ENCODE measurements at places on chromosomes 7 and 10.

DNA sequence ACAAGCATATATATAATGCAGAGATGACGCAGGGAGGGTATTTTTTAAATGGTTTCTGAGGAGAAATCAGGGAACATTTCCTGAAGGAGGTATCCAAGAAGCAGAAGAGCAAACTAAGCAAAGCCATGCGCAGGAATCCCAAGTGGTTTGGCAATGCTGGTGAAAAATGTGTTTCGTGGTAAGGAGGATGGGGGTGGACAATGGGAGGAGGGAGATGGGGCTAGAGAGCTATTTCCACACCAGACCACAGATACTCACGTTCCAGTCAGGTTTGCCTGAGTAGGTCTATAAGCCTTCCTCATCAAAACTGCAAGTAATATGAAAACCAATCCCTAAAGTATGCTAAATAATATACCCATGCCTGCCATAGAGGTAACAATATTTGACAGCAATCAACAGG lies 223.7 kb upstream of the MKLN1 start:
- no peak for DNase-seq

DNA sequence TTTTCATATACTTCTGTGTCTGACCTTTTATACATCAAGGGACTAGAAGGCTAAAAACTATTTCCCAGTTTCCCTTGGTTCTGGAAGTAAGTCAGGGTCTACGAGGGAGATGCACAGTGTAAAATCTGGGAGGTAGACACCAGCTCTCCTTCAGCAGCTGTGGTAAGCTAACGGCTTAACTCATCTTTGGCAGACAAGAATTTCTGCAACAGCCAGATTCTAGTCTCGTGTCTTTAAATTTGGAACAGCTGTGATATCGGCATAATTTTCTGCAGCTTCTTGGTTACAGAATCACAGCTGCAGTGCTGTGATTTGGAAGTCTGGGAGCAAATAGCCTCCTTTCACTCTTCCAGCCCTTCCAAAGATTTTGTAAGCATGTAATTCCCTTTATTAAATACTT lies 37.4 kb upstream of the ABCB4 start:
- no peak for DNase-seq

DNA sequence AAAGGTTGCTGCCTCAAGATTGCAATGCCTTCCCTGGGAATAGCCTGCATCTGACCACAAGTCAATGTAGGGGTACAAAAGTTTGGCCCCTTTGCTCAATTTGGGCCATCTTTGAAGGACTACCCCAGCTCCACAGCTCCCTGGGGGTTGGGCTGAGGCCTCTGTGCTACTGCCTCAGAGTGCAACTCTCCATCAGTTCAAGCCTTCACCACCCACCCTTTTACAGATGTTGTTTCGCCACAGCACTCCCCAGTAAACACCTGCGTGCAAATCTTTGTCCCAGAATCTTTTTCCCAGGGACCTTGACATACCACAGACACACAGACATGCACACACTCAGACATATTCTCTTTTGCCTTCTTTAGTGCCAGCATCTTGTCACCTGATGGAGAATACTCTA lies 66.0 kb upstream of the ANKRD1 start:
- no peak for DNase-seq

DNA sequence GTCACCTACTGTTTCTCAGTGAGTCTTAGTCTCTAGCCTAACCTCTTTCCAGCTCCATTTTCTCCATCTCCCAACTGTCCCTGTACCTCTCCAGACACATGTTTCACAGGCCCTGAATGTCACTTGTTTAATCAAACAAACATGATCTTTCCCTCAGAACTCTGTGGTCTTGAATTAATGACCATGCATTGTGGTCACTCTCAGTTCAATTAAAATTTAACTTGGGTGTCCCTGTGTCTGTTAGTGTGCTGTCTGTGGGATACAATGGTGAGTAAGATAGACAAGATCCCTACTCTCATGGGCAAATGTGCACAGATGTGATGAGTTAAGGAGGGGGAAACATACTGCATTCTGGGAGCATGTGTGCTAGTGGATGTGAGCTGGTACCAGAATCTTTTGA lies 65.0 kb downstream of the RBM33 start:
- no peak for DNase-seq

DNA sequence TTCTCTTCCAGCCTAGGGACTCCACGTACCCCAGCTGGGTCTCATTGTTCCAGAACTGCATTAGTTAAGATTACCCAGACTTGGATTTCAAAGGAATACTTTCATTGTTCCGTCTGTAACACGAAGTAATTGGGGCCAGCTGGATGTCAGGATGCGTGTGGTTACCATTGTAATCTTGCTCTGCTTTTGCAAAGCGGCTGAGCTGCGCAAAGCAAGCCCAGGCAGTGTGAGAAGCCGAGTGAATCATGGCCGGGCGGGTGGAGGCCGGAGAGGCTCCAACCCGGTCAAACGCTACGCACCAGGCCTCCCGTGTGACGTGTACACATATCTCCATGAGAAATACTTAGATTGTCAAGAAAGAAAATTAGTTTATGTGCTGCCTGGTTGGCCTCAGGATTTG lies 21.0 kb downstream of the LRRC17 start:
- DNase-seq = no peak

GRCh38 chr10:65346466-65346865 lies 1579.4 kb upstream of the LRRTM3 start:
- DNase-seq = no peak

DNA sequence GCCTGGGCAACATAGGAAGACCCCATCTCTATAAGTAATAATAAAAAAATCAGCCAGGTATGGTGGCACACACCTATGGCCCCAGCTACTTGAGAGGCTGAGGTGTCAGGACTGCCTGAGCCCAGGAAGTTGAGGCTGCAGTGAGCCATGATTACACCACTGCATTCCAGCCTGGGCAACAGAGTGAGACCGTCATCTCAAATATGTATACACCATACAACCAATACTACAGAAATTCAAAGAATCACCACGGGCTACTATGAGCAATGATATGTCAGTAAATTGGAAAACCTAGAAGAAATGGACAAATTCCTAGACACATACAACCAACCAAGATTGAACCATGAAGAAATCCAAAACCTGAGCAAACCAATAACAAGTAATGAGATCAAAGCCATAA lies 60.3 kb upstream of the ZC3HAV1 start:
- no peak for DNase-seq

GRCh38 chr7:158387546-158387891 lies 200.1 kb downstream of the PTPRN2 start:
- no peak for DNase-seq

- DNase-seq = no peak
These were observed 288.0 kb downstream of the ARL4A start for GRCh38 chr7:12975412-12975811.

- DNase-seq = no peak
These were observed 53.9 kb upstream of the IL6 start for GRCh38 chr7:22672846-22673680.

- no peak for DNase-seq
These were observed 28.6 kb downstream of the SEC61A2 start for GRCh38 chr10:12158111-12158510.

DNA sequence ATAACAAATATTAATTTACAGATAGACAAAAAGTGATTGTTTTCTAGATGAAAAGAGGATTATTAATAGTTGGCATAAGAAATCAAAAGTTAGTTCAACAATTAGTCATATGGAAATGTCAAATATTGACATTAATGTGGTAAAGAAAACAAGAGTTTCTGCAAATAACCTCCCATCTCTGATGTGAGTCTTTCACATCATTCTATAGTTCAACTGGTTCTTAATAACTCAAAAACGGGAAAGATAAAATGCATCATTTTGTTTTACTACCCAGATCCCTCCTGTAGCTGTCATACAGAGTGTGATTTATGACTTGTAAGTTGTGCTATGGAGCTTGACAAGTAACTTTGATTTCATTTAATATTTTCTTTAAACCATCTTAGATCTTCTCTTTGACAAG lies 594.8 kb downstream of the ZWINT start:
- no peak for DNase-seq

GRCh38 chr7:95527776-95528250 lies 42.1 kb downstream of the ASB4 start:
- DNase-seq = no peak

DNA sequence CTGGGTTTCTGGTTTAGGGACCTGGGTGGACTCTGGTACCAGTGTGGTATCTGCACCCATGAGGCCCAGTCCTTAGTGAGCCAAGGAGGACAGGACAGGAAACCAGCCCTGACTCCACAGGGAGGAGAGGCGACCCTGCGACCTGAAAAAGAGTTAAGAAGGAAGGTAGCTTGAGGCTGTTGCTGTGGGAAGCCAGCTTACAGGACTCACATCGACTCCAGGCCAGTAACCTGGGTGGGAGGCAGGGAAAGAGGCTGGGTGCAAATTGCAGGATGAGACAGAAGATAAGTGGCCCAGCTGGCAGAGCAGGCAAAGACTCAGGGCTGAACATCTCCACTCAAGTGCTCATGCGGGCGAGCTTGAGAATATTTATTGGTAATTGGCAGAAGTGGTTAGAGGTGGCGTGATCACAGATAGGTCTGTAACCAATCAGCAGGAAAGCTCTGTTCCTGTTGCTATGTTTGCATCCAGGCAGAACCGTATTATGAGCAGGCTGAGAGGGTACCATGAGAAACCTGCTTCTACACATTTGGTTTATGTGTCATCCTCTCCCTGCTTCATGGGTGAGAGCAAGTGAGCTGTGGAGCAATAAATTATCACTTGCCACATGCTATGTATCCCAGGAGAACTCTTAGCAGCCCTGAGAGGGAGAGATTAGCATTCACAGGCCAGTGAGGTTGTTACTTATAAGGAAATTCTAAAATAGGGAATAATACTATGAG lies 11.0 kb downstream of the TLL2 start:
- no peak for DNase-seq

GRCh38 chr10:114284346-114285071 lies 45.5 kb downstream of the VWA2 start:
- no peak for DNase-seq

- no peak for DNase-seq
These were observed 131.0 kb upstream of the C1GALT1 start for GRCh38 chr7:7051206-7051877.

DNA sequence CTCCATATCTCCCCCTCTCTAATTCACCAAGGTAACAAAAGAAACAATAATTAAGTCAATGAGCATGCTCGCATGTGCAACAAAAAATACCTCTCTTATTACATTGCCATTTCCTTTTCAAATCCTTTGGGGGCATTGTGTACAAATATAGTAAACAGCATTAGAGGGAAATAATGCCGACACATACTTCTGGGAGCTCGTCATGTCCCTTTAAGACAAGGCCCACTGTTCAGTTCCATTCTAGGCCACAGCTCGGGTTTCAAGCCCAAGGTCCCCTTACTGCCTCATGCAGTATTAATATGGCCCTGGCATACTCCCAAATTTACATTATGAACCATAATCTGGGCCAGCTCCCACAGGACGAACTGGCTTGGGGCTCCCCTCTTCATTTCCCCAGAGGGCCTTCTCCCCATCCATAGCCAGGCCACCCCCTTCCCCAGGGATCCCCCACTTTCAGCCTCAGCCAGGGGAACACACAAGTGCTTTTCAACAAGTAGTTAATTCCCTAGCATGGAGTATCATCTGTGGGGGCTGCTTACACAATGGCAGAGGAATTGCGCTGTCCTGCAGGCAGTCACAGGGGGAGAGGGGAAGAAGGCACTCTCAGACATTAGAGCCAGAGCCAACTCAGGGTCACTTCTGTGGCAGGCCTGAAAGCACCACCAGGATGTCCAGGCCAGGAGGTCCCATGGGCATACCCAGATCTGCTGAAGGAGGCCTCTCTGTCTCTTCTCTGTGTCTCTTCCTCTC lies 110.6 kb downstream of the KCNMA1 start:
- DNase-seq = no peak

GRCh38 chr10:76774987-76775603 lies 862.5 kb downstream of the KCNMA1 start:
- no peak for DNase-seq

DNA sequence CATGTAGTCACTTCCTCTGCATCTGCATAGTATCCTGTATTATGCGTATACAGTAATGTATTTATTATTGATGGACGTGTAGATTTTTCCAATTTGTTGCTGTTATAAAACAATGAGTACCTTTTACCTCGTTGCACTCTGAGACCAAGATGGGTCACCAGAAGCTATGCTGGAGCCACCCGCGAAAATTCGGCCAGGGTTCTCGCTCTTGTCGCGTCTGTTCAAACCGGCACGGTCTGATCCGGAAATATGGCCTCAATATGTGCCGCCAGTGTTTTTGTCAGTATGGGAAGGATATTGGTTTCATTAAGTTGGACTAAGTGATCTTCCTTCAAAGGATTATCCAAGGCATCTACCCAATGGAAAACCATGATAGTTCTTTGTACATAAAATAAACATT lies 1.0 kb downstream of the PSMC2 start:
- DNase-seq = no peak

- no peak for DNase-seq
These were observed 41.0 kb upstream of the CHST15 start for GRCh38 chr10:124134251-124134893.

DNA sequence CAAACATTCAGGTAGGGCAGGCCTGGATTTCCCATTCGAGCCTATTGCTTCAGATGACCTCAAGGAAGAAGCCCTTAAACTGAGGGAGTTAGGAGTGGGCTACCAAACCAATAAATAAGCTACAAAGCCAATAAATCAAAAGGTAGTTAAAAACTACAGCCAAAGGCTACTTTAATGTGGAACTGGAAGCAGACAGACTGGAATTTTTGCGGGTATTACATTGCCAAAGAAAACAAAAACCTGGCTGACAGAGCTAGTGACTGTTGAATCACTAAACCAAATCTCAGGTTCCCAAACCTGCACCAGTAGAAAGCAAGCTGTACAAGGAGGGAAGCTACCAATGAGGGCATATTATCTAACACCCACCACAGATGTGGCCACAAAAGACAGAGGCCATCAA lies 315.6 kb downstream of the GRM8 start:
- DNase-seq = no peak

- DNase-seq = no peak
These were observed 230.0 kb upstream of the PPP1R3A start for GRCh38 chr7:114148779-114149178.

GRCh38 chr10:35356725-35357092 lies 20.4 kb downstream of the CCNY start:
- DNase-seq = no peak

DNA sequence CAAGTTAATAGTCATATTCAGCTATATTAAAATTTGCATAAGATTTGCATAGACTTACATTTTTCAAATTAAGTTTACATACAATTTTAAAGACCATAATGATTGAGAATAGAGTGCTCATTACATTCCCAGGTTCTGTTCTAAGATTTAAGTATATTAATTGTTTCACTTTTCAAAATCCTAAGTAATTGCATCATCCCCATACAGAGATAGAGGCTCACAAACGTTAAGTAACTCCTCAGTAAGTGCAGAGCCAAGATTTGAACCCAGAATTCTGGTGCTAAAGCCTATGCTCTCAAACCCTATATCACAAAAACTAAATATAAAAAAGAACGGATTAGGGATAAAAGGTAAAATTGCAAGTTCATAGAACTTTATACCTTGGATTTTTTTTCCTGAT lies 2.1 kb downstream of the ITIH5 start:
- DNase-seq = no peak

GRCh38 chr10:63200431-63200830 lies 67.3 kb downstream of the NRBF2 start:
- no peak for DNase-seq

Data from stimulated activated CD8-positive, alpha-beta memory T cell treated with anti-CD3 and anti-CD28 coated beads, Interleukin-2, amount 100 ng/mL, for 48 hours (primary cell).